ENCODE measurements at places on chromosomes 3 and 15. TPM values are rescaled to one million over a fixed set of nuclear protein-coding genes. Genes with fewer than 3 reads are reported as not detected.

DNA sequence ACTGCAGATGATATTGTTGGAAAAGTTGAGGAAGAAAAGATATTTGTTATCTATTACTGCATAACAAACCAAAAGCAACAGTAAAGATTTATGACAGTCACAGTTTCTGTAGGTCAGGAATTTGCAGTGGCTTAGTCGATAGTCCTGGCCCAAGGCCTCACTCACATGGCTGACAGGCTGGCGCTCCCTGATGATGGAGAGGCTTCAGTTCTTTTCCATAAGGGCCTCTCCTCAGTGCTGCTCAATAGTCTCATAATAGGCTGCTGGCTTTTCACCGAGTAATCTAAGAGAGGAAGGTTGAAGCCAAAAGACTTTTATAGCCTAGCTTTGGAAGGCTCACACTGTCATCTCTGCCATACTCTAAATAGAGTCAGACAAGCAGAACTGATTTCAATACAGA is 17.7 kb downstream of the IREB2 start:
- DNase-seq: no peak

DNA sequence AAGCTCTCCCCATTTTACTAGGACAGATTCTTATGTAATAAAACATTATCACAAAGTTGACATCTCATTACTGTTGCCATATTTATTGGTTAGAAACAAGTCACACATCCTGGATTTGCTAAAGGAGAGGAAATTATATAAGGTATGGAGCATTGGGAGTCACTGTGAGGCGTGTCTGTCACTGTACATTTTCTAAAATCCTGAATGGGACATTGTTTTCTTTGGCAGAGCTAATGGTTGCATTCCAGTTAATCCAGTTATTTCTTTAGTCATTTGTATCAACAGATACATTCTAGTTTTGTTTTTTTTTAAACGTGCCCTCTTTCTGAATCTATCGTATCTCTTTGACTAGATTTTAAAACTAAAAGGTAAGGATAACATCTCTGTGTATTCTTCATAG is 70.2 kb upstream of the MITF start:
- DNase-seq: no peak

- DNase-seq: no peak
These were observed 128.3 kb downstream of the SMAD6 start for GRCh38 chr15:66830358-66830757.

- DNase-seq: no peak
These were observed 37.7 kb upstream of the FGD5 start for GRCh38 chr3:14780927-14781507.

The DPPA2 gene
- not detected for polyA plus RNA-seq
